ENCODE measurements at places on chromosomes 1 and 21.

GRCh38 chr1:63623952-63624351 lies 30.7 kb downstream of the PGM1 start:
- DNase-seq, result no peak

GRCh38 chr1:28509705-28510272 lies 3.9 kb downstream of the RCC1 start:
- no peak for DNase-seq

DNA sequence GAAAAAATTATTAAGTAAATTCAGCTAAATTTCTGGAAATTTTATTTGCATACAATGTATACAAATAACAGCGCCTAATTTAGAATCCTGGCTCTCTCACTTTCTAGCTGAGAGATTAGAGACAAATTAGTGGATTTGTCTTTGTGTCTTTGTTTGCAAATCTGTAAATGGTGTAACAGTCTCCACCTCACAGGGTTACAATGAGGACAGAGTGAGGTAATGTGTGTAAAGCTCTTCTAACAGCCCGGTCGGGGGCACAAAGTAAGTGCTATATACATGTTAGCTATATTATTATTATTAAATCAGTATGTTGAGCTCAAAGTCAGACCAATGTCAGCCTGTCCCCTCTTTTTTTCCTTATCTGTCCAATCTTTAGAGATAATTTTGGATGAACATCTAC lies 5.0 kb upstream of the ADAMTSL4 start:
- DNase-seq, result no peak

DNA sequence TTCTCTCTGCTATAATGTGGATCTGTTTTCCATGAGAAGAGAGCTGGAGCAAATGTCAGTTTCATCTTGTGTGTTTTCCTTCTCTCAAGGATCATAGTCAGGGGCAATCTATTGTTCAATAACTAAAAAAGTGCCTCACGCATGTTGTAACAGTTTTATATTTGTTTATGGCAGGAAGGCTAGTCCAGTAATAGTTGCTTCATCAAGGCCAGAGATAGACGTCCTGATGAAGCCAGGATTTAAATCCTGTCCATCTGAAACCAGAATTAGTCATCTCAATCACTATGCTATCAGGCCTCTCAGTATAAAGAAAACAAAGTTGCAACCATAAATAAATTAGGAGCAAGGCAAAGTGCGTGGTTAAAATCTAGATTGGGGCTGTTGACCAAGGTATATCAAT lies 30.2 kb upstream of the DUSP10 start:
- DNase-seq, result no peak

DNA sequence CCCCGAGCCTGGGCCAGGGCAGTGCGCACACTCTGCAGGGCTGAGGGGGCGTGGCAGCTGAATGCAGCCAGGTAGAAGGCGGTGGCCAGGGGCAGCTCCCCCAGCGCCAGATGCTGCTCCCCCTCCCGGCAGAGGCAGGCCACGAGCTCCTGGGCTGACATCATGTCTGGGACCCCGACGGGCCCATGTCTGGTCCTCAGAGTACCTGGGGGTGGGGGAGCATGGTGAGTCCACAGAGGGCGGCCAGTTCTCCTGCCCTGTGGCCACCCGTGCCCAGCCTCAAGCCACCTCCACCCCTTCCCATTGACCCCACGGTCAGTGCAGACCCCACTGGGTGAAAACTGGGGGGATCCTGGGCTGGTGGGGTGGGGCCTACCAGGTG lies 838 bp downstream of the TTC34 start:
- DNase-seq, result no peak

- no peak for DNase-seq
Measured at GRCh38 chr1:156480411-156481192, 20.0 kb downstream of the MEF2D start.

- DNase-seq, result no peak
Measured at GRCh38 chr1:190043655-190044054, 434.0 kb downstream of the BRINP3 start.

DNA sequence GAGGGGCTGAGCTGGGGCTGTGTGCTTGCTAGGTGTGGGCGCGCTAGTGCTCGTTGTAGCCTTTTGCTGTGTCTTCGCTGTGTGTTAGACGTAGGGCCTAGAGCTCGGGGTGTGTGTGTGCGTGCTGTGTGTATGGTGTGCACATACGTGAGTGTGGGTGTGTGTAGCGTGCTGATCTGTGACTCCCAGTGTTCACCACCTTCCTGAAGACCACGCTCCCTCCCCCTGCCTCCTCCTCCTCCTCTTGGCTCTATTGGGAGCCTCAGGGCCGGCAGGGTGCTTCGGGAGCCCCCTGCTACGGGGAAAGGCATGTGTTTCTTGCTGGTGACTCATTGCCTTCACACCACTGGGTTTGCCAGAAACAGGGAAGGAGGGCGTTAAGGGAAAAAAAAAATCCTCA lies 9.4 kb upstream of the KCNC4 start:
- DNase-seq, result no peak

GRCh38 chr1:217076902-217077301 lies 353.7 kb upstream of the ESRRG start:
- DNase-seq, result no peak

- DNase-seq, result no peak
Measured at GRCh38 chr1:43754892-43755291, 47.6 kb downstream of the ST3GAL3 start.

DNA sequence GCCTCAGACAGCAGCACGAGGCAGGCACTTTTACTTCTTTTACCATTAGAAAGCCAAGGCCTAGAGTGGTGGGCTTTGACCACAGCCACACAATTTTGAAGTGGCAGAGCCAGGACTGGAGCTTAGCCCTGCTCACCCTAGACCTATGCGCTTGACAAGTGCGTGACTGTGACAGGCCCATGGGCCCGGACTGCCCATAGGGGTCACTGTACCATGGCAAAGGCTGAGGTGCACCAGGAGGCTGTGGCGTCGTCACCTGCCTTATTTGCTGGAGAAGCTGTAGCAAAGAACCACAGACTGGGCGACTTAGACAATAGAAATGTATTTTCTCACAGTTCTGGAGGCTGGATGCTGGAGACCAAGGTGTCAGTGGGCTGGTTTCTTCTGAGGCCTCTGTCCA lies 2.6 kb upstream of the TMEM82 start:
- DNase-seq, result no peak

DNA sequence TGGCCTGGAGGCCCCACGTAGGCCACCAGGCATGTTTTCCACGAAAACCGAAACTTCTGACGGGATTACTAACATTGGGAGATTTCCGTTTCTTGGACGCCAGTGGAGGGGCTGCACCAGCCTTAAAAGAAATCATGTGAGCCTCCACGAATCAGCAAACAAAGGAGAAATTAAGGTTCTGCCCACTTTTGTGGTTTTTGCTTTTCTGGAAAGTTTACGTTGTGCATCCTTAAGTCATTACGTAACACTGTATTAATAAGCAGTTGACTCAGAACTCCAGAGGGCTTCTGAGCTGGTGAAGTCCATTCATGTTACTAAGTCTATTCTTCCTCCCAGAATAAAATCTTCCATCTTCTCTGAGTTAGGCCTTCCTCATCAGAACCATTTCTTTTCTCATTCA lies 168.5 kb downstream of the PSMG1 start:
- no peak for DNase-seq

DNA sequence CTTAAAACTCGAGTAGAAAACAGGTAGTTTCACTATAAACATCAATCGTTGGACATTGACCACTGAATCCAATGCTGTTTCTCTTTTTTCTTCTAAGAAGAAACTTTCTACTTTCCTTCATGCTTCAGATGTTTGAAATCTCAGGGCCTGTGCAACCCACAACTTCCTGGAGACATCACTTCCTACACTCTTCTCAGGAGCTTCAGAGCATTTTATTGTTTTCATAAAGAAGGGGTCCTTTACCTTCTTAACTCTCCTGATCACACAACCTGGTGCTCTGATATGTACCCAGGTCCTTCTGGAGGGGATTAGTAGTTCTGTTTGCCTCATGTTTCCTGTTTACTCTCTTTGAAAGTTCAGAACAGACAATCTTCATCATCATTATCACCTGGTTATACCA lies 113.0 kb upstream of the VAV3 start:
- no peak for DNase-seq

- DNase-seq, result no peak
Measured at GRCh38 chr1:201535046-201535918, 3.6 kb upstream of the NAV1 start.

- no peak for DNase-seq
Measured at GRCh38 chr1:102840741-102841140, 267.6 kb downstream of the COL11A1 start.

DNA sequence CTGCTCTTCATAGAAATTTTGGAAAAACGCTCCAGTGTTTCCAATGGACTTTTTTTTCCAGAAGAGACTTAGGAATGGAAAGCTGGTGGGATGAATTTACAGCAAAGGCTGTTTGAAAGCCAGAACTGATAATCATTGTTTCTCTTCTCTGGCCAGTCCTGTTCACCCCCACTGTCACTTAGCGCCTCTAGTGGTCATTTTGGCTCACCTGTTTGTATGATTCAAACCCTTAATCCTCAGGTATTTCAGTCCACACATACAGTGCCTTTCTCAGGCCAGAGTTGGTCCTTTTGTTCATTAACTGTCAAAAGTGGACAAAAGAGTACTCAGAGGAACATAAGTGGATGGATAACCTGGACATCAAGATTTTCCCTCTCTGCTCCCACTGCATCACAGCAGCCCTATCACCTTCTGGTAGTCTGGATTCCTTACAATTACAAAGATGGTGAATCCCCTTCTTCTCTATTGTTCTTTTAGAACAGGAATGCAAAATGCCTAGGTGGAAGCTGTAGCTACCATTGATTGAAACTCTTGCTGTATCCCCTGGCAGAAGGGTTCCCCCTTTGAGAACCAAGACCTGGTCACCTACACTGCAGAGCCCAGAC lies 177.6 kb upstream of the OLFM3 start:
- no peak for DNase-seq

DNA sequence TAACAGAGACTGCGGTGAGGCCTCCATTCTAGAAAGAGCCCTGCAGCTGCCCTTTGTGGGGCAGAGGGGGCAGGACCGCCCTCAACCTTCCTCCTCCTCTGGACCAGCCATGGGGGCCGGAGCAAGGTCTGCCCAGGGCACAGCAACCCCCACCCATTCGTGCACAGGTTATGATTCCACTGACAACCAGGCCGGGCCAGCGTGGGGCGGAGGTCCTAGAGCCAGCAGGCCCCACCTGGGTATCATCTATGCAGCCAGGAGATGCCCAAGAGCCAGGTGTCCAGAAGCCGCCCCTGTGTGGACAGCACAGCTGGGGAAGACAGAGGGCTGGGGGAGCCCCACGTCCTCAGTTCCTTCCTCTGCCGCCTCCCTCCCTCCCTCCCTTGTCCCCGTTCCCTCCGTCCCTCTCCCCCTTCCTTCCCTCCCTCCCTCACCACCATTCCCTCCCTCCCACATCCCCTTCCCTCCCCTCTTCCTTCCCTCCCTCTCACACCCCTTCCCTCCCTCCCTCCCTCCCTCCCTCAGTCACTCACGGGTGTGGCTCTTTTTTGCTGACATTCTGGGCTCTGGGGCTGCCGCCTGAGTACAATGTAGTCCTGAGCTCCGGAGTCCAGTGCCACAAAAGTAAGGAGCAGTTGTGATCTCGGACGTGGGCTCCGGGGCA lies 12.3 kb downstream of the RNF223 start:
- DNase-seq, result no peak

DNA sequence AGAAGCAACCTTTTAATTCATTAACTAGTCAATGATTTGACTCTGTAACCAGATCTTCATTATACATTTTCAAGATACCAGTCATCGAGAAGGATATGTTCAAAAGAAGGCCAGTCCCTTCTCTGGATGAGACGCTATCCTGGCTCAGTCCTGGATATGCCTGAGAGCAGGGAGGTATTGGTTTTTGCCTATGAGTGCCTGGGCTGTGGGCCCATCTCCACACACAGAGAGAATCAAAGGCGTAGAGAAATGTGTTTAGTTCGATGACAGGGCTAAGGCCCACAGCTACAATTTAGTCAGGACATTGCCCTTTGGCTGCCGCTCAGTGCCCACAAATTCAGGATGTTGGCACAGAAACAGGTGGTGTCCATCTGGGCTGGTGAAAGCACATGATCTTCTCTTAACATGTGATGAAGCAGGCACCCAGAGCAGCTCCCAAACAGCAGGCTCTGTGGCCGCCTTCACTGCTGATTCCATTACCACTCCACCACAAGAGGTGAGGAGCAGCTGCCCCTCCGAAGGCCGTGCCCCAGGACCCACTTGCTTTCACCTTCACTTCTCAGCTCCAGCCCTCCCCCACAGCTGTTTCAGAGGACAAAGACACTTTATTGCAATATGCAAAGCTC lies 24.7 kb downstream of the ACKR1 start:
- DNase-seq, result peak; percentile 63

GRCh38 chr1:19489996-19490395 lies 4.7 kb upstream of the CAPZB start:
- no peak for DNase-seq

GRCh38 chr1:38029081-38029681 lies 16.6 kb downstream of the UTP11 start:
- DNase-seq, result no peak

DNA sequence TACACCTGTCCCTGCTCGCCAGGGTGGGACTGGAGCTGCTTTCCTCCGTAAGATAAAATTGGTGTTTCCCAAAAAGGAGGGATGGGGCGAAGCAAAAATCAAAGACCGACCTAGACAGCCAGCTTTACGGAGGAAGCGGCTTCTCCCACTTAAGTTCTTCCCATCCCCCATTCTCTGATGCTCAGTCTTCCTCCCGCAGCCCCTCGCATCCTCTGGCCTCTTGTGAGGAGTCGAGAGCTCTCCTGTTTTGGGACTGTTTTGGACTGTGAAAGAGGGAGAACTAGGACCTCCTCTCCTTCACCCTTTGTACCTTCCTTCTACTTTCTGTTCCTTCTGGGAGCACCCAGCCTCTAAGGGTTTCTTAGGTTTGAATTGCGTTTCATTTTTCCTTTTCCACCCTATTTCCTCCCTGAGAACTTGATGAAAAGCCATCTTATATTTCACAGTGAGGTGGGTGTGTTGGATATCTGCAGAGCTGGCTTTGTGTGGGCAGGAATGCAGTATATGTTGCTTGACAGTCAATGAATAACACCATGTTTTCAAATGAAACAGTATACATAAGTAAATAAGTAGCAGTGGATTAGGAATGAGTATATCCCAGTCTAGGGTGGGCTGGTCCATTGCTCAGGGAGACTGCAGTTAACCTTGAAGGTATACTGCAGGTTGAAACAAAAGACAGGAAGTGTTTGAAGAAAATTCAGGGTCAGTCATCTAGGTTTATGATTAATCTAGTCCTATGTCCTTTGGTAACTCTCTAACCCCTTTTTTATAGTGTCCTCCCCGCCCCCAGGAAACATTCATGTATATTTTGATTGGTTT lies 848 bp downstream of the CTTNBP2NL start:
- DNase-seq, result no peak

GRCh38 chr1:25566730-25567341 lies 23.4 kb downstream of the LDLRAP1 start:
- peak; percentile 87 for DNase-seq

- DNase-seq, result no peak
Measured at GRCh38 chr1:242318140-242318539, 206.4 kb downstream of the PLD5 start.

GRCh38 chr1:42831273-42831672 lies 14.1 kb upstream of the SVBP start:
- DNase-seq, result no peak

DNA sequence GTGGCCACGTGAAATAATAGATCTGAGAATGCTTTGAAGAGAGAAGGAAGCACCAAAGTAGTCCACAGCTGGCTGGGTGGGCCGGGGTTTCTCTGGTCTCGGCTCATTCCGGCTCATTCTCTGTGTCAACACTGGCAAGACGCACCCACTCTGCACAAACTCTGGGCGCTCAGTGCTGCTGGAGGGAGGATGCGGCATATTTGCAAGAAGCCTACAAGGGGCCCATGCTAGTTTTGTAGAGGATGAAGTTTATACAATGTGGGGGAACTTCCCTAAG lies 28.8 kb upstream of the TMPRSS2 start:
- no peak for DNase-seq

GRCh38 chr1:36160388-36160948 lies 4.5 kb downstream of the MAP7D1 start:
- DNase-seq, result no peak
